ENCODE measurements at places on chromosomes 2 and 18.

DNA sequence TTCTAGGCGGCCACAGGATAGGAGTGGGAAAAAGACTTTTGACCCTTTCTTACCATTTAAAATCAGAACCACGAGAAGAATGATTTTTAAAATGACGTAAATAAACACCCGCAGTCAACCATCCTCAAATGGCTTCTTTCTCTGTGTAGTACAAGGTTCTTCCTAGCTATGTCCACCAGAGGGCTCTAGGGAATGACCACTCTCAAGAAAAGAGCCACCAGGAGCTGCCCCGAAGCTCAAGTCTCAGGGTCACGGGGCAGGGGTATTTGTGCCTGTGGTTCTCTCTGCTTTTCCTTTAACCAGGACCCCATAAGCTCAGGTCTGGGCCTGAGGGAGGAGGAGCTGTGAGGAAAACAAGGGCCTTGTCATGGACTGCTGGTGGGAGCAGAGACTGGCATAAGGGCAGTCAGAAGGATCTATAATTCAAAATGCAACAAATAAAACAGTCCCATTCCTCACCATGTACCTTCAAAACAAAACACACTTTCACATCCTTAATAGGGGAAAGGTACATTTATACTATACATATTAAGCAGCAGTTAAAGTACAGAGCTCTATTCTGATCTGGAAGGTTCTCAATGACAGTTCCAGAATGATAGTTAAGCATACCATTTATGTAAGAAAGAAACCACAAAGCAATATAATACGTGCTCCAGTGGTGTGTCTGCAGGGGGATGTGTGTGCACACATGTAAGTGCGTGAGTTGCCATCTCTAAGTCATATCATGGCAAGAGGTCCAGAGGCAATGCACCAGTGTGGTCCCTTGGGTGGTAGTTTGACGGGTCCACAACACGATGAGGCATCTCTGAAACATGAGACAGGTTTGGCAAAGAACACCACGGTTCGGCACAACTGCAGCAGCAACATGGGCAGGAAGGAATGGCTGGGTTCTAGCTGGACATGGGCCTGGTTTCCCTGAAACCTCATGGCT lies 18.6 kb downstream of the LYPD1 start:
- DNase-seq: no peak

DNA sequence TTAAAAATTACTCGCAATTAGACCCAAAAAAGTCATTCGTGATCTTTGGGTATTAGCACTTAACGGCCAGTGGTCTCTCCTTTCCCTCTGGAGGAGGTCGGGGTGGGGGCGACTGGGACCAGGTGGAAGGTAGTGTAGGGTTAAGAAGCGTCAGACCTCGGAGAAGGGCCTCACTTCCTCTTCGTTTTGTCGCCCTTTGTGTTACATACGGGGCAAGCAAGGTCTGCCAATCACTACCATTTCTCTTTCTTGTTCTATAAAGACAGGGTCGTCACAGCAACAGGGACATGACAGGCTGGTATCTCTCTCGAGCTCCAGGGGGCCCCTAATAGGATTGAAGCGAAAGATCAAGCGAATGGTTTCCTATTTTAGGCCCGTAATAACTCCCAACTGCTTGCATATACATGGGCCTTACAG lies 136.6 kb downstream of the INSIG2 start:
- no peak for DNase-seq

- DNase-seq: no peak
Observed at GRCh38 chr18:32905651-32906050, 132.8 kb upstream of the KLHL14 start.

- no peak for DNase-seq
Observed at GRCh38 chr18:1078301-1078700, 173.6 kb downstream of the ADCYAP1 start.

DNA sequence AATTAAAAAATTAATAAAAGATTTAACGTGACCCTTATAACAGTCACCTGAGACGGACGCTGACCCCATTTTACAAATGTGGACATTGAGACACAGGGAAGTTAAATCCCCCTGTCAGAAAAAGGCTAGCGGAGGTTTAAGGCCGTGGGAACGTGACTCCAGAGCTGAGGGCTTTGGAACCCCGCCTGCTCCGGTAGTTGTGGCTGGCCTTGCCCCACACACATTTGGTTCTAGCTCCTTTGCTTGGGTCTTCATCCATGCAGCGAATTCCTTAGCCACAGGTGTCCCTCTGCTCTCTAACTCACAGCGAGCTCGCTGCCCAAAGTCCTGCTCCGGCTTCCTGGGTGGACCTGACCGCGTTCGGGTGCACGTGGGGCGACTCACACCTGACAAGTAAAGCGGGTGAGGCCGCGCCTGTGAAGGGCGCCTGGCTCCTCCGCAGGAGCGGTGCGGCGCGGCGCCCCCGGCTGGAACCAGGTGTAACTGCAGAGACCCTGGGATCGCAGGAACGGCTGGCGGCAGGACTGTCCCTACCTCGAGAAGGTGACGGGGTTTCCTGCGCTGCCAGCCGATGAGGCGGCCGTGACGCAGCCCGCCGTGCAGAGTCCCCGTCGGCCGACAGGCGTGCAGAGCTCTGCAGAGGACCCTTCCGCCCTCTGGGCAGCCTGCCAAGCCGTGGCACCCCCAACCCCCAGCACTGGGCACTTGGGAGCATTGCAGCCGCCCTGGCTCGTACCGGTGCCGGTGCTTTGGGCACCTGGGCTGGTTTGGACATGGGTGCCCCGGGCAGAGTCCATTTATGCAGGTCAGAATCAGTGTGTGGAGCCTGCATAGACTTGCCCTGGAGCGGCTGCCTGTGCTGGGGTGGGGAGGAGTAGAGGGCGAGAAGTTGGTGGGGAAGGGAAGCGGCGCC lies 2.4 kb upstream of the PROC start:
- peak; percentile 93 for DNase-seq

DNA sequence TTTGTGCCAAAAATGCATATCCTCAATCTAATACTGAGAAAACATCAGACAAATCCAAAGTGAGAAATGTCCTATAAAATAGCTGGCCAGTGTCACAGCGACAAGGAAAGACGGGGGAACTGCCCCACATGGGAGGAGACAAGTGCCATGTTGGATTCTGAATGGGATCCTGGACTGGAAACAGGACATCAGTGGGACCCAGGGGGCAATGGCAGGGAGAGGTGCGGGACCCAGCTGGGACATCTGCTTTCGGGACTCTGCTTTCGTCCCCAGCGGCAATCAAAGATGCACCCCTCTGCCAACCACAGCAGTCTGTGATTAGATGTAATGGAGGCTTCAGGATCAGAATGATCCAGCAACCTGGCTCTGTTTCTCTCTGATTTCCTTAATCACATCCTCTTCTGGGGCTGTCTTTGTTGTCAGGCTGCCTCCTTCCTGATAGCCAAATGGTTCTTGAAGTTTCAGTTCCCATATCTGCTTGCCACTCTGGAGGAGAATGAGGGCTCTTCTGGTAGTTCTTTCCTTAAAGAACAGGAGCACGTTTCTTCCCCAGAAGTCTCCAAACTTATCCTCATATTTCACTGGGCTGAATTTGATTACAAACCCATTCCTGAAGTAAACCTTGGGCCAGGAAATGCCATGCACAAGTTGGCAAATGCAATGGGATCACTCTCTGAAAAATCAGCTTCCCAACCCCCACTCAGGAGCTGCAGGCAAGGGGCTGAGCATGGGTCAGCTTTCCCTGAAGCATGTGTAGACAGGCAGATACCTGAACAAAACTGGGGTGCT lies 13.6 kb upstream of the PROC start:
- DNase-seq: no peak

GRCh38 chr18:44579028-44579702 lies 101.5 kb upstream of the SETBP1 start:
- DNase-seq: no peak

- DNase-seq: no peak
Observed at GRCh38 chr2:109372171-109372568, 241.6 kb downstream of the SEPTIN10 start.
